ENCODE measurements at places on chromosomes 16 and 17. TPM values are rescaled to one million over a fixed set of nuclear protein-coding genes. Genes with fewer than 3 reads are reported as not detected.
A peak's percentile ranks its signal among the peaks of the same experiment; 100 is the strongest.

The KRTAP4-8 gene
- not detected for polyA plus RNA-seq

The TERB1 gene
- not detected for polyA plus RNA-seq

The GRIN2C gene
- polyA plus RNA-seq: 0.93 TPM

The SLC5A2 gene
- 7.8 TPM for polyA plus RNA-seq

GRCh38 chr17:83193336-83194185 lies 114.2 kb downstream of the METRNL start:
- DNase-seq: no peak

DNA sequence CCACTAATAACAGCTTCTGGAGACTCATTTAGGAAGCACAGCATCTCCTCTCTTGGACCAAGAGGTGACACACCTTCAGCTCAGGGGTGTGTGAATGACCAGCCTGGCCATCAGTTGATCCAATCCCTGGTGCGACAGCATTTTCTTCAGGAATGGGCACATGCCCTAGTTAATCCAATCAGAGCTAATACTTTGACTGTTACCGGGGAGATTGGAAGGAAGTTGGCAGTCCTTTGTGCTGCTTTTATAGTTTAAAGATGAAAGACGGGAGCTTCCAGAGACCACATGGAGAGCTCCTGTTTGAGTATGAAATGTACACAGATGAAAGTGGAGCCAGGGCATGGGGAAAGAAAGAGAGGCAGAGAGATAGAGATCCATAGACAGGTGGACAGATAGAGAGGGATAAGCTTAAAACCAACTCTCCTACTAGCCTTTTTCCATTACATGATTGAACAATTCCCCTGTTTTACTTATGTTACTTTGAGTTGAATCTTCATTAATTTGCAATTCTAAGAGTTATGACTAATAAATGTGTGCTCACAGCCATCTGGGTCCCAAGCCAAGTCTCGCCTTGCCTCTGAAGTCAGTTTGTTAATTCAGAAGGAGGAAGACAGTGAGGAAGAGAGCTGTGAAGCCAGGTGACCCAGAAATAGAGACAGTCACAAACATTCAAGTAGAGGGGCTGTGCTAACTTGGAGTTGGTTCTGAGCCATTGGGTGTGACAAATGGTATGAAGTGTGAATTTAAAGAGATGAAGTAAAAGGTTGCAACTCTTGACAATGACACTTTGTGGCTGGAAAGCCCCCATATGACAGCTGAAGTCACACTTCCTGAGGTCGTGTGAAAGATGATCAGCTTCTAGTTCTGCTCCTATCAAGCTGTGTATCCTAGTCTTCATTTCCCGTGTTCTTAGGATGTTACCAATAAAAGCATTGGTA lies 120.0 kb upstream of the GOT2 start:
- DNase-seq: no peak

- DNase-seq: peak; percentile 67
These were observed 3.8 kb downstream of the SMARCD2 start for GRCh38 chr17:63838631-63839171.

DNA sequence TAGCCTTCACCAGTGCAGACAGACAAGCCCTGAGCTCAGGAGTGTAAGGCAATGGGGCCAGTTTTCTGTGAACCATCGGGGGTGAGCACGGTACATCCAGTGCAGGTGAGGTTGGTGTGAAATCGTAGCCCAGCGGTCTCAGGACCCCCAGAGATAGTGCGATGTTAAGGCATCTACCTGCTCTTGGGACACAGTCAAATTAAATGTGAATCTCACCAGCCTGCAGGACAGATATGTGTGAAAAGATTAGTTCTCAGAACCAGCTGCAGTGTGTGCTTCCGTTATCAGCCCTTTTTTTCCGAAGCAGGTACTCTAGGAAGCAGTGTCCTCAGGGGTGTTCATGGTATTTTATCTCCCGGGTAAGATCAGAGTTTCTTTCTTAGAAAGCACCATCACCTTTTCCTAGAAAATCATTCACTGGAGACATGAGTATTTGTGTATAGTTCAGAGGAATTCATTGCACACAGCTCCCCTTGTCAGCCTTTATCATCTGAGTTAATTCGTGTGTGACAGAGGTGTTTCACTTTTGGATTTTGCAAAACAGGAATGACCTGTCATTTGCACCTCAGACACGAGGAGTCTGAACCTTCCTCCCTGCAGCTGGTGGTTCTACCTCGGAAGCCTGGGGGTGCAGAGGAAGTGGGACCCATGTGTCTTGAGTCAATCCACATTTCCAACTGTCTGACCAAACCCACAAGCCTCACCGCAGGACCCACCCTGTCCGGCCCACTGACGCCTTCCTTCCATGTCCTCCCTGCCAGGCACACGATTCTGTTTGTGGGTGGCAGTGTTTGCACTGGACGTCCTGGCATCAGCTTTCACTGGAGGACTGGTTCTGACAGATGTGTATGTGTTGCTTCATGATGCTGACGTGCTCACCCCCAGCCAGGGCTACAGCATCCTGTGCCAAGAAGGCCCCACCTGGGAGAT lies 107.8 kb downstream of the CLEC16A start:
- no peak for DNase-seq

DNA sequence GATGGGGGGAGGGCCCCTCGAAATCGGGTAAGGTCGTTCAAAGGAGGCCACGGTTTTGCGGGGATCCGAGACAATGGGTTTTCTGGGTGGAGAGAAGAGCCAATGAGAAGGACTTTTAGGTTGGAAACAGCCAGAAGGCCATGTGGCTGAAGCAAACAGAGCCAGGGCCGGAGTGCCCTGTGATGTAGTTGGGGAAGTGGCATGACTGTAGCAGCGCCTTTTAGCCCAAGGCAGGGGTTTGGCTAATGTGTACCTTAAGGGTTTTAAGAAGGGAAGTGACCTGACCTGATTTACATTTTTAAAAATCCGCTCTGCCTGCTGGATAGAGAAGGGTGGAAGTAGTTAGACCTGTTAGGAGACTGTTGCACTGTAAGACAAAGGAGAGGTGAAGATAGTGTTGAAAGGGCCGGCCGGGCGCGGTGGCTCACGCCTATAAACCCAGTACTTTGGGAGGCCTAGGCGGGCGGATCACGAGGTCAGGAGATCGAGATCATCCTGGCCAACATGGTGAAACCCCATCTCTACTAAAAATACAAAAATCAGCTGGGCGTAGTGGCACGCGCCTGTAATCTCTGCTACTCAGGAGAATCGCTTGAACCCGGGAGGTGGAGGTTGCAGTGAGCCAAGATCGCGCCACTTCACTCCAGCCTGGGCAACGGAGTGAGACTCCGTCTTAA lies 1.0 kb downstream of the LYRM1 start:
- peak; percentile 59 for DNase-seq

- no peak for DNase-seq
These were observed 22.6 kb upstream of the NF1 start for GRCh38 chr17:31072186-31072585.

GRCh38 chr16:56793492-56793891 lies 63.6 kb downstream of the NUP93 start:
- no peak for DNase-seq

GRCh38 chr16:85570735-85571562 lies 42.2 kb upstream of the GSE1 start:
- DNase-seq: no peak

- DNase-seq: peak; percentile 31
These were observed 192.9 kb upstream of the DYNLRB2 start for GRCh38 chr16:80347900-80348299.
